ENCODE measurements at places on chromosomes 2 and 18.

GRCh38 chr18:61869636-61870035 lies 23.2 kb downstream of the RNF152 start:
- DNase-seq: no peak

DNA sequence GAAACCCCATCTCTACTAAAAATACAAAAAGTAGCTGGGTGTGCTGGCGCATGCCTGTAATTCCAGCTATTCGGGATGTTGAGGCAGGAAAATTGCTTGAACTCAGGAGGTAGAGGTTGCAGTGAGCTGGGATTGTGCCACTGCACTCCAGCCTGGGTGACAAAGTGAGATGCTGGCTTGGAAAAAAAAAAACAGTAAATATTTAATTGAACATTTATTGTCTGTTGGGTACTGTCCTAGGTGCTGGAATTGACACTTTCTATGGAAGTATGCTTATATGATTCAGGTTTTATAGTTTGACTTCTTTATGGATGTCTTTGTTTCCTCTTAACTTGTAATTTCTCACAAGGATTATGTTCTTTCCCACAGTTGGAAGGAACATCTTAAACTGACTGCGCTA lies 633.1 kb upstream of the SETBP1 start:
- no peak for DNase-seq

DNA sequence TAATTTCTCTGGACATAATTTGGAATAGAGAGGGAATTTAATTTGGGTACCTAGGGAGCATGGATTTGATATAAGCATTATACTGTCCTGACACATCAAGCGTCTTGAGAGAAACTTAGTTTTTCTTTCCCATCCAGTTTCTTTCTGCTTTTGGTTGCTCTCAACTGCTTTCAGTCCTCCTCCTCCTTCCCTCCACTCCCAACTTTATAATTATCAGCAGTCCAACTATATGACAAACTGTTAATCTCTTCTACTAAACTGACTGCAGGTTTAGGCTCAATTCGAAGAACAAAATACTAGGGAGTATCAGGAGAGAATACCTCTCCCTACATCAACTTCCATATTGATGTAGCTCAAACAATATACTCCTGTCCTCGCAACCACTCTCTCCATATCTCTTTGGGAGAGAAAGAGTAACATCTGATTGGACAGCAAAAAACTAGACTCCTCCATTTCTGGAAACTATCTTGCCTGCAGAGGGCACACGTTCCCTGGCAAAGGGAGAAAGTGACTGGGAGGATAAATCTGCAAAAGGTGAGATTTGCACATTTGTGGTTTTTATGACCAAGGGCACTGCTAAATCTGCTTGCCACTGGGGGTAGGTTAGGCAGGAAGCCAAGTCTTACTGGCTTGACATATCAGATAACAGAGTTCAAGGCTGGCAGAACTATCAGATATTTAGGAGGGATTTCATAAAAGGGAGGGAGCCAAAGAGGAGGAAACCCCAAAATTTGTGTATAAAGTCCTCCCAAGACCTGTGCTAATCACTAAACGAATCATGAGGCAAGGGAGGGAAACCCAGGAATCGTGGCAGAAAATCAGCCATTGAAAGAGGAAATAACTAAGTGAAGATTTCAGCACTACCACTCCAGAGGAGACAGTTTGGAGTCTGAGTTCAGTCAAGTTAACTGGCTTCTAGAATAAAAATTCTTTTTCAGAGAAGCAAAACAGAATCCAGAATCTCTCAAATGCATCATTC lies 40.0 kb downstream of the ICA1L start:
- no peak for DNase-seq

- DNase-seq: no peak
These were observed 263.3 kb upstream of the RND3 start for GRCh38 chr2:150750720-150751119.

DNA sequence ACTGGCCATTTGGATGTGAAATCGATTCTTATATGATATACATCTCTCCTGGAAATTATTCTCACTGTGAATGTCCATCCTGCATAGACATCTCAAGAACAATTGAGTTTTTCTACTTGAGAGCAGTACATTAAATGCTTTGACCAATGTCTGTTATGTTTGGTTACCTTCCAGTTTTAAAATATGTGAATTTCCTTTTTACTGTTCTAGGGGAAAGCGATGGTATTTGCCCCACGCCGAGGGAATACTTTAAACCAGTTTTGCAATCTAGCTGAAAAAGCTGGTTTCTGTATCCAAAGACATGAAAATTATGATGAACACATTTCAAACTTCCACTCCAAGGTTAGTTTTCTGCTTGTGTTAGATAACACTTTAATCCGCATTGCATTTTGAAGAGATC lies 175.3 kb upstream of the SIX3 start:
- no peak for DNase-seq

- no peak for DNase-seq
These were observed 279.2 kb downstream of the CTNNA2 start for GRCh38 chr2:79792090-79792489.

DNA sequence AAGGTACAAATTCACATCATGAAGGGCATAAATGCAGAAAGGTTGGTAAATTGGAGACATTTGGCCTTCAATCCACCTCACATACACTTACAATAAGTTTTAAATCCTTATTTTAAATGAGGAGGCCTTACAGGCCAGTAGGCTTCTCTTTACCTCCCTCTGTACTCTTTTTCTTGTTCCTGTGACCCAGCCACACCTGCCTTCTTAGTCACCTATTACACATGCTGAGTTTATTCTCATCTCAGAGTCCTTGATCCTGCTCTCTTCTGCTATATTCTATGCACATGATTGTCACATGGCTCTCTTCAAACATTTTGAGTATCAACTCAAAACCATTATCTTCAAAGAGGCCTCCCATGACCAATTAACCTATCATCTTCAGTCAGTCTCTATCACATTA lies 491.5 kb downstream of the SATB2 start:
- no peak for DNase-seq

DNA sequence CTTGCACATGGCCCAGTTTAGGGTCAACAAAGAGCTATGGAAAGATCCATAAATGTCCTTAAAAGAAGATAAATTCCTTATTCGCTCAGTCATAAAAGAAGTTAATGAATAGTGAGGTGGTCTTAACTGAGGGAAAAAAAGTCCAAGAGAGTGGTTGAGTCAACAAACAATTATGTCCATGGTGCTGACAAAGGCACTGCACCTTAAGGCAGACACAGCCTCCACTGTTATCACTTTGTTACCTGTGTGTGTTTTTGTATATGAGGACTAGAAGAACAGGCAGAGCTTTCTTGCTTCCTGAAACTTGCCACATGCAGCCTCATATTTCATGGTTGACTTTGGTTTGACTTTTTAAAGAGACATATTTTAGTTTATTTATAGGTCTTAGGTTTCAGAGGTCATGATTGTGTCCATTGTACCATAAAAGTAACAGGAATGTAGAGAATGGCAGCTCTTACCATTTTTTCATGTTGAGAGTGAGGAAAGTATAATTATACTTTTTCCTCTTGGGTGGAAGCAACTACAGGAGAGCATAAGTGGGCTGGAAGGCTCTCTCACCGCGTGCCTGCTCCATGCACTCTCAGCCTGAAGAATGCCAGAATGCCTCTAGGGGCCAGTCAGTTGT lies 93.6 kb downstream of the XRCC5 start:
- DNase-seq: no peak

DNA sequence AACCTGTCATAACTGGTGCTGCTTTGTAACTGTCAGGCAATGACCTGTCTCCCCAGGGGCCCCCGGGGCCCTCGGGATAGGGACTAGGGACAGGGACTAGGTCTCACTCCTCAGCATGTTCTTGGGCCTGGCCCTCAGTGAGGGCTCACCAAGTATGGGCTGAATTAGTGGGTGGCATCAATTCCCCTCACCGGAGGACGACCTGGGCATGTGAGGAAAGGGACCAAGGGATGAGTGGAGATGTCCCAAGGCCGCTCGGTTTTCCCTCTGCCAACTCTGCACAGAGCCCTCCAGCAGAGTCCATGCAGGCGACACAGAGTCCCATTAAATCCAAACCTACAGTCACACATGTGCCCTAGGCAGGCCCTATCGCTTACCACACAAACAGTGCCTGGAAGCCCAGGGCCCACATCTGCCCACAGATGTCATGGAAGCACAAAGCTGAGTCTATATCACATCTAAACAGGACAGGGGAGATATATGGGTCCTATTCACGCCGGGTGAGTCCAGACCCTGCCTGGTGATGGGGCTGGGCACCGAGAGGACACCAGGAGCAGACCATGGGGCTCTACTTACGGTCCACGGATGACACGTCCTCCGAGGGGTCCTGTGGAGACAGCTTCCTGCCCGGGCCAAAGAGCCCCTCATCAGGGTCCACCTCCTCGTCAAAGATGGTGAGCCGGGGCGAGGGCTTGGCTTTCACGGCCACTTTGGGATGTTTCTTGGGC lies 26.6 kb downstream of the HS1BP3 start:
- DNase-seq: no peak

DNA sequence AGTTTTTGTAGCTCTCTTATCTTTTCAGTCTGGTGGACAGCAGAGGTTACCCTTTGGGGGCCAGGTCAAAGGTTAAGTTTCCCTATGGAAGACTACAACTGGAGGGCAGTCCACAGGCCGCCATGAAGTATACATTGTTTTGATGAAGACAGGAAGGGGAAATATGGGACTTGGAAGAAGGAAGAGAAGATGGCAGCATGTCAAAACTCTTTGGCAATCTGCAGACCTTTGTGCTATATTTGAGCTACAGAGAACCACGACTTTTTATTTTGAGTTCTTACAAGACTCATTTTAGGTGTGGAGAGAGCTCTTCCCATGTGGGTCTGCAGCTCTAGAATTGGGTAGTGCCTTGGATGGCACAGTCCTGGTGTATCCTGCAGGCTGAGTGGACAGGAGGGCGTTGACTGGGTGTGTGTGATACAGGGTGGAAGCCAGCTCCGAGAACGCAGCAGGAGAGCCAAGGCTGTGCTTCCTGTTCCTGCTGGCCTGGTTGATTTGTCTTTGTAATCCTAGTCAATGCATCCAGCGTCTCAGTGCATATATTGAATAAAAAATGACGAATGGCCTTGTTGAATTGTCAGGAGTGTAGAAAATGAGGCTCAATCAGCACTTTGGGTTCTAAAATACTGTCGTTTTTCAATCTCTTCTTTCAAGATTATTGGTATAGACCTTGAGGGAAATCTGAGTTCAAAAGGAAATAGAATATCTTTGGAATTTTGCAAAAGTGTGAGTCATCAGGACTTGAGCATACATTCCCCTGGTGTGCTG lies 11.5 kb downstream of the ITGA6 start:
- no peak for DNase-seq

- DNase-seq: peak; percentile 32
These were observed 20.3 kb upstream of the KCNK3 start for GRCh38 chr2:26672112-26672817.

GRCh38 chr2:118151831-118152230 lies 63.6 kb downstream of the INSIG2 start:
- no peak for DNase-seq

- DNase-seq: no peak
These were observed 50.5 kb upstream of the GORASP2 start for GRCh38 chr2:170878505-170878904.

- DNase-seq: no peak
These were observed 84.2 kb downstream of the MYOM1 start for GRCh38 chr18:3135536-3135935.

DNA sequence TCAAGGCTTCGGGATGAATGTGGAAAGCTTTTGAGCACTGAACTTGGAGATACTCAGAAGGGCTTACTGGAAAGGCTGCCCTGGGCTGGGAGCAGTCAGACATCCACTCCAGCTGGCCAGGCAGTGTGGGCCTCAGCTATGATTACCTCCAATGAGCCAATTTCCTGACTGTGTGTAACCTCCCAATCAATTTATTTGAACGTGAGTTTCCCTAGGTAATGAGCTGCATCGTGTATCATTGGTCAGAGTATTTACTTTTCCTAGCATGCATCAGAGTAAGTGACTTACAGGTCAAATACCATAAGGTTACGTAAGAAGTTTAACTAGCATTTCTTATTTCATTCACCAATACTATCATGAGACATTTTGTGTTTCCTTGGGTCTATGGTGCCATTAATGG lies 11.0 kb upstream of the CTAGE1 start:
- no peak for DNase-seq

GRCh38 chr18:7749510-7749981 lies 182.4 kb downstream of the PTPRM start:
- DNase-seq: no peak

DNA sequence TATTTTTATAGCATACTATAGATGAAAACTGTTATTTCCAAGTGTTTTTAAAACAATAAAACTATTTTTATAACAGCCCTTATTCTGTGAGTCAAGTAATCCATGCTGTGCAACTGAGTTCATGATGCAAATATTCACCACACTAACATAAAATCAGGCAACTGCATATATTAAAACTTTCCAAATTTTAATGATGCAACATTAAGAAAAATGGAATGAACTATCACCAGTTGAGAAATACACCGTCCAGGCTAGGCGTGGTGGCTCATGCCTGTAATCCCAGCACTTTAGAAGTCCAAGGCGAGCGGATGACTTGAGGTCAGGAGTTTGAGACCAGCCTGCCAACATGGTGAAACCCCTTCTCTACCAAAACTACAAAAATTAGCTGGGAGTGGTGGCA lies 114.5 kb downstream of the CDH2 start:
- no peak for DNase-seq

DNA sequence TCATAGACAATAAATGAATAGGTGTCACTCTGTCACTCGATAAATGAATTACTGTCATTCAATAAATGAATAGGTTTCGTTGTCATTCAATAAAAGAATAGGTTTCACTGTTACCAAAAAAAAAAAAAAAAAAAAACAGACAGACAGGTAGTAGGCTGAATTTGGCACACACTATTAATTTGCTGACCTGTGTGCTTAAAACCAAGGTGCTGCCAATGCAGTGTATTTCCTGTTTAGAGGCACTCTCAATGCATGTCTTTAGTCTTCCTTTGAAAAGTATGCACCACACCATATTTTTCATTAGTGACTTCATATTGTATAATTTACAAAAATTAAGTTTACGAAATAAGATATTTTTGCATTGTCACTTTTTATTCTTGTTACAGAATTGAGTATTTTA lies 16.2 kb downstream of the ANKRD62 start:
- DNase-seq: no peak

- DNase-seq: no peak
These were observed 38.1 kb downstream of the CHN1 start for GRCh38 chr2:174967086-174967485.

- DNase-seq: no peak
These were observed 51.8 kb downstream of the KIF1A start for GRCh38 chr2:240768216-240768615.

- DNase-seq: no peak
These were observed 4.9 kb downstream of the TYW5 start for GRCh38 chr2:199950396-199950795.

DNA sequence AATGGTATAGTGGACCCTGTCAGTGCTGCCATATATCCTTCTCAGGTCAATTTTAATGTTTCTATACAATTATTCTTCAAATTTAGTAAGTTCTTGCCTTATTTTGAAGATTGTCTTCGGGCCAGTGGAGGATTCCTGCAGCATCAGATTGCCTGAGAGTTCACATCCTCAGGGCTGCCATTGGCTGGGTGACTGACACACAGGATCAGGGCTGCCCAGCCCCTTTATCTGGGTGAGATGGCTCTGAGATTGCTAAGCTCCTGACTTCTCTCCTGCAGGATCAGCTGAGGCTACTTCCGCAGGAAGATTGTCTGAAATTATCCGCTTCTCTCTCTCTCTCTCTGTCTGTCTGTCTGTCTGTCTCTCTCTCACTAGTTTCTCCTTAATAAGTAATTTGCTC lies 567.4 kb downstream of the TSN start:
- DNase-seq: no peak

All from dorsolateral prefrontal cortex (tissue), 122 donors.